ENCODE measurements at places on chromosomes 4 and X.

DNA sequence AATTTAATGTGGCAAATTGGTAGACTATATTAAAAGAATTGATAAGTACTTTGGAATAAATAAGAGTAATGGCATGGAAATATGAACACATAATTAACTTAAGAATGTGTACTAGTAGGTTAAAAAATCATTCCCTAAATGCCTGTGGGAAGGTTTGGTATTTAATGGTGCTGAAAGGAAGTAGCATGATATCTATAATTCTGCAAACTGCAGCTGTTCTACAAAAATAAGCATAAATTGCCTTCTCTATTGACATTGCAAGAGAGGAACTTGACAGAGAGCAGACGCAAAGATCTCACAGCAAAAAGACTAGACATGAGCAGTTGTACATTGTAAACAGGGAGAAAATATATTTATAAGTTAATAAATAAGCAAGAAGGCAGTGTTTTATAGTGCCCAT, 752.5 kb upstream of the PCDH10 start:
- no peak for DNase-seq

- DNase-seq, result no peak
Observed at GRCh38 chr4:136357556-136357955, 1174.7 kb downstream of the PCDH18 start.

DNA sequence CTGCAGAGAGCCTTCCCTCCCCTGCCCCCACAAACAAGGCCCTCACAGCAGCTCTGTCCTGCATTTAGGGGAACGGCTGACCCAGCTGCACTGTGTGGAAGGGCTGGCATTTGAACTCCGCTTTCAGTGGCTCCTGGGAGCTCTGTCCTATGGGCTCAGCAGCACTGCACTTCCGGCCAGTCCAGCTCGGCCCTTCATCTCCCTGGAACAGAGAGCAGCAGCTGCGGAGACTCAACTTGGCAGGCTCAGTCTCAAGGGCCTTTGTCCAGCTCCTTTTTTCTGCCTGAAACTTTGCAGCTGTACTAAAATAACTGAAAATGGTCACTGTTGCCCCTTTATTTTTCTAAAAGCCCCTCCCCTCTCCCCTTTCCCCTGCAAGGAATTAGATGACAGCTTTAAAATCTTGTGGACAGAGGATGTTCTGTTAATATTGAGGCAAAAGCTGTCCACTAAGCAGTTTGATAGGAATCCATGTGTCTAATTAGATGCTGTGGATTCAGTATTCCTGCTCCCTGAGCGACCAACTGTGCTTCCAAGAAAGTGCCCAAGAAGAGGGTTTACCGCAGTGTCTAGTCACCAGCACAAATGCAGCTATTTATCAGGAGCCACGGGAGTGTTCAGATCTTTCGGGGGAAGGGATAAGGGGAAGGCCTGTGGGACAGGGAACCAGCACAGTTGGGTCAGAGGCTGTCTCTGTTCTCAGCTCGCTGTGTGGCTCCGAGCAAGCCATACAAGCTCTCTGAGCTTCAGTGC, 133.1 kb downstream of the AFAP1 start:
- no peak for DNase-seq

DNA sequence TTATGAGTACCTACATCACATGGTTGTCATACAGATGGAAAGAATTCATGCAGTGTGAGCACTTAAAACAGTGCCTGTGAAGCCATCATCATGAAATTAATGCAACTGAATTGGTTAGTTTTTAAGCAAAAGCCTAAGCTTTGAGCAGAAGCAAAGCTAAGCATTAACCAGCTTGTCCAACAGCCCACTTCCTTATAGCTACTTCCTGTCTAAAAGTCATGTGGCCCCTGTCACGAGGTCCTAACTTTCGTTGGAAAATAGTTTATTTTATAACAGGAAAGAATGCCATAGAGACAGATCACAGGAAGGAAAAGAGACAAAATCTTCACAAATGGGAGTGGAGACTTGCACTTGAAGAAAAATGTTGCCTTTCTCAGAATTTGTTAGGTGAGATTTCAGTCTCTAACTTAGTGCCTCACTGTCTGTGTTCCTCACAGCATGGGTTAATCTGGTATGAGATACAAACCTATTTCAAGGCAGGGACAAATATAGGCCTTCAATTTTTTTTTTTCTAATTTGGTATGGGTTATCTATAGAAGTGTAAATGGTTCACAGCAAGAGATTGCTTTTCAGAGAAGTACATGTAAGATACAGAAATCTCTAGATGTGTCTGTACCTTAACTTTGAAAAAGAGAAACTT, 27.7 kb upstream of the VCX start:
- no peak for DNase-seq

GRCh38 chrX:29172880-29173279, 585.6 kb downstream of the IL1RAPL1 start:
- no peak for DNase-seq

DNA sequence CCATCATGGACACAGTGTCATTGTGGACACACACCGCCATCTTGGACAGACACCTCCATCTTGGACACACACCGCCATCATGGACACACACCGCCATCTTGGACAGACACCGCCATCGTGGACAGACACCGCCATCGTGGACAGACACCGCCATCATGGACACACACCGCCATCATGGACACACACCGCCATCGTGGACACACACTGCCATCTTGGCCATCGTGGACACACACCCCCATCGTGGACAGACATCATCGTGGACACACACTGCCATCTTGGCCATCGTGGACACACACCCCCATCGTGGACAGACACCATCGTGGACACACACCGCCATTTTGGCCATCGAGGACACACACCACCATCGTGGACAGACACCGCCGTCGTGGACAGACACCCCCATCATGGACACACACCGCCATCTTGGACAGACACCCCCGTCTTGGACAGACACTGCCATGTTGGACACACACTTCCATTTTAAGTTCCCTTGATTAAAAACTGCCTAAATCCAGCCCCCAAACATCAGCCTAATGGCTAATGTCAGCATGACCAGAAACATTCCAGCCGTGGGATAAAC, 9.1 kb downstream of the ASMTL start:
- DNase-seq, result no peak

DNA sequence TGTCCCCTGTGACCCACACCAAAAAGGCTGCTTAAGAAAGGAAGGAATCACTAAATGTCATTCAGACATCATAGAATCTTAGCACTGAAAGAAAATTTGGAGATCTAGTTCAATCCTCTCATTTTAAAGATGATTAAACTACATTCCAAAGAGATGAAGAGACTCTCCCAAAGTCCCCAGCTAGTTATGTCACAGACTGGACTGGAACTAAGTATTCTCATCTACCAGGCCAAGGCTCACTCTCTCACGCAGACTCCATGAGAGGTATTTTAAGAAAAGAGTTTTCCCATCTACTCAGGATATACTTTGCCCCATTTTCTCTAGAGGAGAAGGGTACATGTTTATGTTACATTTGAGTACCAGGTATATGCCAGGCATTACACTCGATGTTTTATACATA, 6.9 kb downstream of the FABP2 start:
- DNase-seq, result no peak

- no peak for DNase-seq
Observed at GRCh38 chr4:7083597-7084563, 16.0 kb upstream of the GRPEL1 start.

DNA sequence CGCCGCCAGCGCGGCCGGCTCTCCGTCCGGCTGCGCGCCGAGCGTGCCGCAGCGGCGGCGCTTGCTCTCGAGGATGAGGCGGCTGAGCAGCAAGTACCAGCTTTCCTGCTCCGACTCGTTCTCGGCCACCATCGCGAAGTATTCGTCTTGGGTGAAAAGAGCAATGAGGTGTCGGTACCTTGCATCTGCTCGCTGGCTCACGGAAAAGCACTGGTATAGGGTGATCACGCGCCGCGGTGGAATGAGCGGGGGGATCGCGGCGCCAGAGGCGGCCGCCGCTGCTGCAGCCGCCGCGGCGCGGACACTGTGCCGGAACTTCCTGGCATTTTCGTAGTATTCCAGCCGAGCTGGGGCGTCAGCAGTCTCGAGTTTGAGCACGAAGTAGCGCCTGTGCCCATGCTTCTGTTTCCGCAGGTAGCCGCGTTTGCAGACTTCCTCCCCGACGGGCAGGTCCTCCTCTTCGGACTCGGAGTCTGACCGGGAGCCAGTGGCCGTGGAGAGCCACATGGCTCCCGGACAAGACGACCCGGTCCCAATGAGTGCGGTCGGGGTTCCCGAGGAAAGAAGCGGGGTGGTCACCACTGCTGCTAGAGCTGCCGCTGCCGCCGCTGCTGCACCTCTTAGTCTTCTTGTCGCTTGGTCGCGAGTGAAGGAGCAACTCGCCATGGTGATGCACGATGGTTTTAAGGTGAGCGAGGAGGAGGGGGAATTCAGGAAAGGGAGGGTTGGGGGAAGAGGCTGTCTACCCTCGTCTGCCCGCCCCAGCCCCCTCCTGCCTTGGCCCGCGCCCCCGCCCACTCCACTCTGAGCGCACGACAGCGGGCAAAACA, 469 bp downstream of the IRS4 start:
- DNase-seq, result peak; percentile 4

DNA sequence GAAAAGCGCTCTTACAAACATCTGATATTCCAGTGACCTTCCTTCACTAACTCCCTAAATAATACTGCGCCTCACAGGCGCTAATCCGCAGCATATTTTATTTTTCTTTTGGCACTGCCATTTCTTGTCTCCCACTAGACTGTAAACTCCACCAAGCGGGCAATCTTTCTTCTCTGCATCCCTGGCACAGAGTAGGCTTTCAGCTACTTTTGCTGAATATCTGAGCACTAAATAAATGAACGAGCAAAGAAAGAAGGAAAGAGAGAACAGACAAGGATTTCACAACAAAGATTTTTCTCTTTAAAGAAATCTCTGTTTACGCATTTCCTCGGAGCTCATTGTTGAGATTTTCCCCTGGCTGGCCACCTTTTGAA, 12.7 kb downstream of the NKX3-2 start:
- DNase-seq, result no peak

- DNase-seq, result no peak
Observed at GRCh38 chr4:138448169-138448568, 206.0 kb upstream of the SLC7A11 start.

All from urothelium cell line (cell line).